CD4-positive, alpha-beta T cell treated with Interleukin-6 at 100 ng/mL for 8 hours (primary cell): ENCODE measurements at places on chromosomes 7 and 10.

GRCh38 chr7:133117452-133117851 is 35.6 kb upstream of the CHCHD3 start:
- no peak for DNase-seq

DNA sequence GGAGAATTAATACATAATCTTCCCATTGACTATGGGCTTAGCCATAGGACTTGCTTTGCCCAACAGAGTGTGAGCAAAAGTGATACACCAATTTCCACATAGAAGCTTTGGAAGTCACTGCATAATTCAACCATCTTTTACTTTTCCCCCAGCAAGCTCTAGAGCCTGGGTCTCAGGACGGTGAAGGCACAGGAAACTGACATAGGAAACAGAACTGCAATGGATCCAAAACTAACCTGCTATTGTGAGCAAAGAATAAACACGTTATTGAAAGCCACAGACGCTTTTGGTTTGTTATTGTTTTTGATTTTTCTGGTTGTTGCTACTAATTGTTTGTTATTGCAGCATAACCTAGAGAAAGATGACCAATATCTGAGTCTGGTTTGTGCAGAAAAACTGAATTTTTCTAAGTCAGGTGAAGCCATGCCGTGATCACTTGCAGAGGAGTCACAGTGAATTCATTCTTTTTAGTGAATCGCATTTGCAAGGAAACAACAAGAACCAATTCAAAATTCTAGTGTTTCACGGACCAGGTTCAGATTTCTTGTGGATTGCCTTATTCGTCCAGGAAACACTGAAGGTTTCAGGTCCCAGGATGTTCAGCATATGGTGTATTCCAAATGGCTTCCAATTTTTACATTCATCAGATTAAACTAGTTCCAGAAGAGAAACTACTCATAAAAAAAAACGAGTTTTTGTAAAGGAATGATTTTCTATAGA is 52.8 kb downstream of the CUBN start:
- DNase-seq, result no peak

- DNase-seq, result no peak
Measured at GRCh38 chr10:7188456-7189050, 222.3 kb downstream of the SFMBT2 start.

GRCh38 chr7:81074406-81074805 is 155.6 kb upstream of the SEMA3C start:
- DNase-seq, result no peak

GRCh38 chr7:103996639-103997038 is 7.2 kb upstream of the RELN start:
- DNase-seq, result no peak

- DNase-seq, result no peak
Measured at GRCh38 chr10:93671042-93671441, 31.4 kb downstream of the FRA10AC1 start.

GRCh38 chr7:43467406-43467805 is 115.5 kb upstream of the STK17A start:
- no peak for DNase-seq

DNA sequence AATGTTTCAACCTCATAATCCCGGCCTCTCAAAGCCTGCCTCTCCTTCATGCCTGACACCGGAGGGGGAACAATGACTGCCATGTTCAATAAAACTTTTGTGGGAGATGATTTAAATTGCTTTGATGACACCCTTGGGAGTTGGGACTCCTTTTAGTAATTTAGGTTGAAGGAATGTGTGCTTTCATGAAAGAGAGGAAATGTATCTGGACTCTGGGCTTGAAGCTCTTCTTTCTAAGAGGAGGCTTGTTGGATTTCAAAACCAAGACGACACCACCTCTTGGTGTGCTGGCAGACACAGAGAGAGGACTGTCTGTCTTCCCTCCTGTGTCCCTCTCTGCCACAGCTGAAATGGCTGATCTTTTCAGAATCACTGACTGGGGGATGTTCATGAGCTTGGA is 168.1 kb downstream of the GALNT17 start:
- DNase-seq, result no peak

GRCh38 chr7:3063016-3063753 is 19.5 kb upstream of the CARD11 start:
- DNase-seq, result peak; percentile 77
